ENCODE measurements at places on chromosomes 5 and 9.

DNA sequence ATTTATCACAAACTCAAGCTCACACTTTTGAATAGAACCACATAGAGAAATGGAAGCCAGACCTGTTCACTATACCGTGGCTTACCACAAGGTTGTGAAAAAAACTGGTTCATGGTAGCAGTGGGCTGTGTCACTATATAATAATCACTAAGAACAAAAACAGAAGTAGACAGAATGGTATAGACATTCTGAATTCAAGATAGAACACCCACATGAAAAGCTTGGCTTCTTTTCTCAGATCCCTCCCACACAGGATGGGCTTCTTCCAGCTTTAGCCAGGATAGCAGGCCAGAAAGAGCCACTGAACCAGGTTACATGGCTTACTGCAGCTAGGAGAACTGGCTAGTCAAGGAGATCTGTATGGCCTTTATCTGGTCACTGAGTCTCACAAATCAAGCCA, 6.1 kb upstream of the NRG2 start:
- no peak for DNase-seq

GRCh38 chr9:125649315-125649714, 57.7 kb downstream of the MAPKAP1 start:
- DNase-seq = peak; percentile 59

DNA sequence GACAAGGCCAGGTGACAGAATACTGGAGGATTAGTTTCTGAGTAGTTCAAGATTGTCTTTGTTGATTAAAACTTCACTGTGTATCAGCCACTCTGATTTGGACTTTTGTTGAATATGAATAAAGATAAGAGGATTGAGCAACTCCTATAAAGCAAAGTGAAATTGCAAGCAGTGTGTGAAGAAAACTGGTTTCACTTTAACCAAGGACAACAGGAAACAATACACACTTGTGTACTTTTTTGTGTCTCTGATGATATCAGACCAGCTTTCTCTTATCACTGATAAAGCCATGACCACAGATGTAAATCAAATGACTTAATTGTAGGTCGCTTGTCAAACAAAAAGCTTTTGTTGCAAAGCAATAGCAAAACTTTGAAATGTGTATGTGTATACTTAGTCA, 268.6 kb downstream of the FER start:
- no peak for DNase-seq

GRCh38 chr9:122120316-122121071, 27.4 kb upstream of the TTLL11 start:
- DNase-seq = no peak

DNA sequence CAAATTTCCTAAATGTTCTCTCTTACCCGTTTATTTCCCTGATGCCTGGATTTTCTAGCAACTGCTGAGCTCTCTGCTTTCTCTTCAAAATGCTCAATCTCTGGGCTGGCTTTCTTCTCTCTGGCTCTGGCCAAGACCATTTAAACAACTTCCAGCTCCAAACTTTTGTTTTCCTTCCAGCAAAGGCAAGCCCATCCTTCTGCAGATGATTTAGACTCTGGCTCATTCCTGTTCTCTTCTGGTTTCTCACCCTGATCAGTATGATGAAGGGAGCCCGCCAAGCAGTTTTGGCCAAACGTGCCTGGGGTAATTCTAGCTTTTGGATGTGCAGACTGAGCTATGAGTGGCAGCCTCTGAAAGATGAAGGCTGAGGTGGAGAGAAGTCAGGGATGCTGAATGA, 78.1 kb downstream of the HSPA4 start:
- no peak for DNase-seq
